Activated T-cell treated with anti-CD3 and anti-CD28 coated beads, Interleukin-2, amount 50 U/mL, for 48 hours (primary cell): ENCODE measurements at places on chromosomes 13 and 19.

DNA sequence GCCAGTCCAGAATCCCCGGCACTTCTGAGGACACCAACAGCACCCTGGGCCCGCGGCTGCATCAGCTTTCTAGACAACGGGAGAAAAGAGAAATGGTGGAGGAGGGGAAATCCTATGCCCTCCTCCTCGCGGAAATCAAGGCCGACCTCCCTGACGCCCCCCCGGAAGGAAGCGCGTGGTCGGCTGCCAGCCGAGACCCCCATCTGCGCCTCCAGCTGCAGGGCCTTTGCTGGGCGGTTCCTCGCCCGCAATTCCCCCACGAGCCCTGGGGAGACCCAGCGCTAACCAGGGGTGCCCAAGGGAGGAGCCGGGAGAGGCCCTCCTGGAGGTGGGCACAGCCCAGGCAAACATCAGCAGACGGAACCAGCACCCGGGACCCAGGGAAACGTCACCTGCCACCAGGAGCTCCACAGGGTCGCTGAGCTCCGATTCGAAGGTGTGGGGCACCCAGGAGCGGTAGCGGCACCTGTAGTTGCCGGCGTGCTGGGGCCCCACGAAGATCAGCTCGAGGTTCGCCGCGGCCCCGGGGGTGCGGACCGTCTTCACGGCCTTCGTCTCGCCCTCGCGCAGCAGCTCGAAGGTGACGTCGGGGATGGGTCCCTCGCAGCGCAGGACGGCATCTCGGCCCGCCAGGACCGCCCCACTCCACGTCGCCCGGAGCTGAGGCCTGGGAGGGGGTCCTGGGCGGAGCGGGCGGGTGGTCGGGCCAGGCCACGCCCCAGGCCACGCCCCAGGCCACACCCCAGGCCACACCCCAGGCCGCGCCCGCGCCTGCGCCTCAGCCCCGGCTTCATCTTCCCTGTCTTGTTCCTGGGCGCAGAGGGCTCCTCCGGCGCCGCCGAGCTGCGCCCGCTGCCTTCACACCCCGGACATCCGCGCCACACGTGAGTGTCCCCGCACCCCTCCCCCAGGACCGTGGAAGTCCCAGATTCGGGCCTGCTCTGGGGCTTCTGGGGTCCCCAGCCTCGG lies 6.0 kb downstream of the A1BG start:
- DNase-seq = peak; percentile 82

DNA sequence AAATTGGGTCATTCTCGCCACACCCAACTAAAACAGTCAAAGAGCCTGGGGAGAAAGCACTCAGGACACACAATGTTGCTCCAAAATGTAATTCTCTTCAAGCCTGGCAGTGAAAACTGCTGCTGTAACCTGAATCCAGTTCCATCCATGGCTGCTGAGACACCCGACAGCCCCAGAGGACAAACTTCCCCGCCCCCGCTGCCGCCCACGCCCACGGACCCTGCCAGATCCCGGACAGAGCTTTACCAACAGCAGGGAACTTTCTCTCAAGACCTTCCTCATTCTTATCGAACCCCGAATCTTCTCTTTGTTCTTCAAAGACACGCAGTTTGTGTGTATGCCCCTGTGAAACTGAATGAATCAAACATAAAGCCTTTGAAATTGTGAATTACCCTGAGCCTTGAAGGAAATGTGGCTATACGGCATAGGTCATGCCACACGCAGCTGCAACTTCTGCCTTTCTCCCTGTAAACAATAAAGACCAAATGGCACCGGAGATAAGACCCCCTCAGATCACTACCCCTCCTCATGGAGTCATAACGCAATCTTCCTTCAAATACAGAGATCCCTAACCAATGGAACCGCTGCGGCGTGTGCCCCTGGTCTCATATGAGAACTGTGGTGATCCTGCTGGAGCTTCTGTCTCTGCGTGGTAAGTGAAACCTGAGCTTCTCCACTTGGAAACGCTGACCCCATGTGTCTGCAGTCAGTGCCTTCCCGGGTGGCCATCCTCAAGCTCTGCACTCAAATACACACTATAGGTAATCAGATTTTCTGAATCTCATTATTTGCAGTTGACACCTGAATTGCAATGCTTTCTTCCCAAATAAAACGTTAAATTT lies 4.8 kb upstream of the LAMP1 start:
- peak; percentile 31 for DNase-seq

DNA sequence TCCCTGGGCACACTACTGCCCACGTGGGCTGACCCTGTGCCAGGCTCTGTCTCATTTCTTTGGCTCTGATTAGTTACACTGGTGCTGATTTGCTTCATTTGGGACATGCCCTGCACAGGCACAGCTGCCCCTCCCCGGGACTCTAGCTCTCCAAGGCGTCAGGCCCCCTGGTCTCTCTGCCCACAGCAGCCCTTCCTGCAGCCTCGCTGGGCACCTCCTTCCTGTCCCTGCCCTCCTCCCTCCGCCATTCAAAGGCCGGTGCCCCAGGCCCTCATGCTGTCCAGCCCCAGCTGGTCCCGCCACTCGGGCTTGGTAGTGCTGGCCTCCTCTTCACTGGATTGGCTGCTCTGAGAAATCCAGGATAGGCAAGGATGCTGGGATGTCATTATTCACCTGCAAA lies 73.1 kb downstream of the ERICH6B start:
- no peak for DNase-seq

GRCh38 chr19:20039203-20039723 lies at the start of gene ZNF682:
Gene ZNF682 (minus strand): TSS chr19:20039505. CDS start chr19:20039345, 160 bp downstream.
- peak; percentile 98 for DNase-seq

DNA sequence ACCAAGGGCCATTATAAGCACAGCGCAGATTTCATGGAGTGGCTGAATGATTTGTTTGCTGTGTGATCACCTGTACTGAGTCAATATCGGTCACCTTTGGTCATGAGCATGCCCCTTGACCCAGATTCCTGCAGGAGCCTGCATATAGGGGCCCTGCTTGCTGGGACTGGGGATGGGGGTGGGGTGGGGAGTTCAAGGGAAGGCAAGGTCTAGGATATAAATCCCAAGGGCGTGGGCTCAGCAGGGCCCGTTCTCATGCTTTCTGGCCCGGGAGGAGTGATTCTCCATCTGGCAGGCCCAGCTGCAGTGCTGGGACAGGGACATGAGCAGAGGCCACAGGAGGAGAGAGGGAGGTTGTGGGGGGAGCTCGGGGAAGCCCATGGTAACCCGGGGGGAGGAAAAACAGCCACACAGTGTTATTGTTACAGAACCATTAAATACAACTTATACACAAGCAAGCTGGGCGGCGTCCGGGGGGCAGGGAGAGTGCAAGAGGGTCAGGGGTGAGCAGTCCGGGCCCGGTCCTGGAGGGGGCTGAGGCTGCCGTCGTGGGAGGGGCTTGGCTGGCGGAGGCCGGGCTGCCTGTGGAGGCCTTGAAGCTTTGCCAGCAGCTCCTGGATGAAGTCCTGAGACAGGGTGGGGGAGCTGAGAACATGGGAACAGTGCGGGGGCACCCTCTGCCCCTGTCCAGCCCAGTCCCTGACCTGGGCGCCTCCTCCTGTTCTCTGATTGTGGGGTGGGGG lies 5.2 kb downstream of the PPP1R14A start:
- no peak for DNase-seq

DNA sequence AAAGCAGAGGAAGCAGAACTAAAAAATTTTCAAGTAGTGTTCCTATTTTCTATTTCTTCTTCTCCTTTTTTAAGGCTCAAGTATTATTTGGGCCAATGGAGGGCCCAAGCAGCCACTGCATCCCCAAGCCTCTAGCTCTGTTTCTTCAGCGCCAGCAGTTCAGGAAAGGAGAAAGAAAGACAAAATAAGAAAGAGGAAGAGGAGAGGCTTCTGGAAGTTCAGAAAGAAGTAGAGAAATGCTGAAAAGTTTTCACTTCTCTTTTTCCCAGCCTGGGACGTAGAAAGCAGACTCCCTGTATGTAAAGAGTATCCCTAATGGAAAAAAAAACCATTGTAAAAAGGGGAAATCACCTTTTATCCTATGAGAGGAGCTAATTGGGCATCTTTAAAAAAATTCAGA lies 165.5 kb upstream of the KLF12 start:
- DNase-seq = no peak

GRCh38 chr13:75222031-75222430 lies 259.9 kb downstream of the TBC1D4 start:
- DNase-seq = no peak

DNA sequence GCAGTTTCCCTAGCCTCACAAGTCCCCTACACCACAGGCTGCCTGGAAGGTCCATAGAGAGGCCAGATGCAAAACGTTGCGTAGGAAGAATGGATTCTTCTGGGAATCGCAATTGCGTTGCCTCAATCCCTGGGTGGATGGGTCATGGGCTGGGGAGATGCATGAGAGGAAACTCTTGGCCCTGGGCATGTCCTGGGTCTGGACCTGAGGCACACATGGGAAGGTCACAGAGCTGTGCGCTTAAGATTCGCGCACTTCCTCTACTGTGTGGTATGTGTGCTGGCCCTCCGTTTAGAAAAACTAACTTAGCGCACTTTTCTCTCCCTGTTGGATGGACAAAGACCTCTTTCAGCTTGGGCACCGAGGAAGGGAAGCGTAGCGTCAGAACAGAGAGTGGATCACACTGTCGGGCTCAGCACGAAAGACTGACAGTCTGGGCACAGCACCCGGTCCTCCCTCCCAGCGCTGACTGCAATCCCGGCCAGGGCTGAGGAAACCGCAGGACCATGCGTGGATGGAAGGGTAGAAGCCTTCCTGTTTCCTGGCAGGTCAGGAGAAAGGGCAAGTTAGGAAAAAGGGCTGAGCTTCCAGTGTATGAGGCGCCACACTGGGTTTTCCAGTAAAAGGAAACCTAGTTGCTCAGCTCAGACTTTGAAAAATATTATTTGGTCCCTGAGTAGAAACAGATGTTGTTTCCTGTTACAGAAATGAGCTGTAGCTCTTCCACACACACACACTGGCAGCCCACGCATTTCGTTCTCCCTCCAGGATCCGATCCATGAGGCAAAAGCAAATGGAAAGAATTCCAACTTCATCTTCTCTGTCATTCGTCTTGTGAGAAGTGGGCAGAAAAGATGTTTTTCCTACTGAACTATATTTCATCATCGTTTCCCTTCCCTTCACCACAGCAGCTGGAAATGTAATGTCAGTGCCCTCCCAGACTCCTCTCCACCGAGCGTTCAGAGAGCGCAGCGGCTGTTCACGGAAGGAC lies 86.0 kb downstream of the ING1 start:
- no peak for DNase-seq

GRCh38 chr19:31249217-31249616 lies 100.0 kb downstream of the TSHZ3 start:
- no peak for DNase-seq

DNA sequence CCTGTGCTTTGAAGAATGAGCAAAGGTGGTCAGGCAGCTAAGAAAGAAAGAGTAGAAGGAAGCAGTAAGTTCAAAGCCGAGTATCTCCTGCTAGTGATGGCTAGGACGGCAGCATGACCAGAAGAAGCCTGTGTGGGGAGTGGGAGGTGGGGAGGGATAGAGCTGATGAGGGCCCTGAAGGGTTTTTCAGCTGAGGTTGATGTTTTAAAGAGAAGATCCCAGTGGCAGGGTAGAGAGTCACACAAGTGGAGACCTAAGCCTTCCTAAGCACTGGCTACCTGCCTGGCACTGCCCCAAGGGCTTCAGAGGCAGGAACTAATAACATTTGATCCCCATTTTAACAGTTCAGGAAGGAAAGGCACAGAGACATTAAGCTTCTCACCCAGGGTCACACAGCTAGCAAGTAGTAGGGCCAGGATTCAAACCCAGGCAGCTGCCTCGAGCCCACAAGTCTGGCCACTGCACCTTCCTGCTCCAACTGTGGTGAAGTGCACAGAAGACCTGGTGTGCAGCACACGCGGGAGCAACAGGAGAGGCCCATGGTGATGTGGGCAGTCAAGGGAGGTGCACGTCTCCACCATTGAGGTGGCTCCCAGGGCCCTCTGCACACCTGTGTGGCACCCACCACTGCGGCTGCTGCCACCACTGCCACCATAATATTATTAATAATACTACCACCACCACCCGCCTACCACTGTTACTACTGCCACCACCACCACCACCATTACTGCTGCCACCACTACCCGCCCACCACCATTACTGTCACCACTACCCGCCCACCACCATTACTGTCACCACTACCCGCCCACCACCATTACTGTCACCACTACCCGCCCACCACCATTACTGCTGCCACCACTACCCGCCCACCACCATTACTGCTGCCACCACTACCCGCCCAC lies 22.1 kb downstream of the CUL4A start:
- no peak for DNase-seq

DNA sequence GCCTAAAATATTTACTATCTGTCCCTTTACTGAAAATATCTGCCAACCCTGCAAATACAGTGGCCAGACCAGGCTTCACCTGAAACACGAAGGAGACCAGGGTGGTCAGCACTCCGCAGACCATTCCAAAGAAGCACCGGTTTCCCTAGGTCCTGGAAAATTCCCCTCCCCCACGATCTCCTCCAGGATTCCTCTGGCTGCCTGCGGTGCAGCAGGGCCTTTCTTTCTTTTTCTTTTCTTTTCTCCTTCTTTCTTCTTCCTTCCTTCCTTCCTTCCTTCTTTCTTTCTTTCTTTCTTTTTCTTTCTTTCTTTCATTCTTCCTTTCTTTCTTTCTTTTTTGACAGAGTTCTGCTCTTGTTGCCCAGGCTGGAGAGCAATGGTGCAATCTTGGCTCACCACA lies 152.7 kb downstream of the USP12 start:
- no peak for DNase-seq

- no peak for DNase-seq
These were observed 1.2 kb upstream of the KATNAL1 start for GRCh38 chr13:30308548-30308947.

- no peak for DNase-seq
These were observed 9.5 kb downstream of the KMT2B start for GRCh38 chr19:35727053-35727955.

- no peak for DNase-seq
These were observed 1851.1 kb downstream of the PCDH9 start for GRCh38 chr13:65378943-65379519.

GRCh38 chr13:106691861-106692260 lies 123.9 kb upstream of the ARGLU1 start:
- no peak for DNase-seq

- no peak for DNase-seq
These were observed 121.1 kb downstream of the FLT1 start for GRCh38 chr13:28373810-28374209.

GRCh38 chr13:101258071-101258470 lies 158.2 kb downstream of the NALCN start:
- peak; percentile 74 for DNase-seq

DNA sequence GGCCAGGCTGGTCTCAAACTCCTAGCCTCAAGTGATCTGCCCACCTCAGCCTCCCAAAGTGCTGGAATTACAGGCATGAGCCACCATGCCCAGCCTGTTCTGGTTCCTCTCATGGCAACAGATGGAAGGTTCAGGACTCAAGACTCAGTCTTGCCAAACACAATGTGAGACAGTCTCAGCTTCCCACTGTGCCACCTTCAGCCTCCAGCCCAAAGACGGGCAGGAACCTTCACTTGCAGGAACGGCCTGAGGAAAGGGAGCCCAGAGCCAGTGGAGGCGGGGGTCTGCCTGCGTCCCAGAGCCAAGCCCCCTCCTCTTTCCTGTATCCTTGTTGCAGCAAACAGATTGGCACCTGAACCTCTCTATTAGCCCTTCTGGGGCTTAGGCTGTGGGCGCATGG lies 2.9 kb upstream of the CHST8 start:
- no peak for DNase-seq
